Right lung (tissue), 10 donors: ENCODE measurements at places on chromosomes 3 and 15. TPM values are rescaled to one million over a fixed set of nuclear protein-coding genes. Genes with fewer than 3 reads are reported as not detected.

Gene ISL2
- polyA plus RNA-seq, result not detected

DNA sequence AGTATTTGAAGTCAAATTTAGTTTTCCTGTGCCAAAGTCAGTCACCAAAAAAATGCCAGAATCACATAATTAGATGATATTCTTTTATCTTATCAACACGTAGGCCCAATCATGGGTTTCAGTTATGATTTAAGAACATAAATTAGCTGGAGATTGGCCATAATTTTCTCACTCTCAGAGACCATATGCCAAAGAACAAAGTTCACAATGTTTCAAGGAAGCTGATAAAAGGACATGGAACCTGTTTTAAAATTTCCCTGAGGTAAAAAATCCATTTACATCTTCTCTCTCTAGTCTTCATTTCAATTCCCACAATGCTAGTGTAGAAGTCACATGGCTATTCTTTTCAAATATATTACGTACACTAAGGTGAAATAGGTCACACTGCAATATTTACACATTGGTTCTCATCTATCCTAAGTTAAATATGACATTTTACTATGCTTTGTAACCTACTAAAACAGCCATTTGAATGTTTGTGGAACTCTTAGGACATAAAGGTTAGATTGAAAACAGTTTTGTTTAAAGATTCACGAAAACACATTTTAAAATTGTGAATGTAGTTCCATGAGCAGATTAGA, 42.7 kb upstream of the DCUN1D1 start:
- no peak for DNase-seq

DNA sequence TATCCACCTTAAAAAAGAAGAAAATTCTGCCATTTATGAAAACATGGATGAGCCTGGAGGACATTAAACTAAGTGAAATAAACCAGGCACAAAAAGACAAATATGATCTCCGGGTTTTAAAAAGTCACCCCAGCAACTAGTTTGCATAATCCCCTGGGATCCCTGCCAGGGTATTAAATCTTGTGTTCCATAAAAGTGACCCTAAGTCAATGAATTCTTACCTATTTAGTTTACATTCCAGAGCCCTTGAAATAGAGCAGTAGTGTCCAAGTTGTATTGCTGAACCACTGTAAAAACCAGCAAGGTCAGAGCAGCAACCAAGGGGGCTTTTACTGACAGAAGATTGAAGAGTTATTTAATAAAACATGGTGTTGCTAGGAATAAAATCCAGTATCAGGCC, 716.8 kb upstream of the BCHE start:
- DNase-seq, result no peak

DNA sequence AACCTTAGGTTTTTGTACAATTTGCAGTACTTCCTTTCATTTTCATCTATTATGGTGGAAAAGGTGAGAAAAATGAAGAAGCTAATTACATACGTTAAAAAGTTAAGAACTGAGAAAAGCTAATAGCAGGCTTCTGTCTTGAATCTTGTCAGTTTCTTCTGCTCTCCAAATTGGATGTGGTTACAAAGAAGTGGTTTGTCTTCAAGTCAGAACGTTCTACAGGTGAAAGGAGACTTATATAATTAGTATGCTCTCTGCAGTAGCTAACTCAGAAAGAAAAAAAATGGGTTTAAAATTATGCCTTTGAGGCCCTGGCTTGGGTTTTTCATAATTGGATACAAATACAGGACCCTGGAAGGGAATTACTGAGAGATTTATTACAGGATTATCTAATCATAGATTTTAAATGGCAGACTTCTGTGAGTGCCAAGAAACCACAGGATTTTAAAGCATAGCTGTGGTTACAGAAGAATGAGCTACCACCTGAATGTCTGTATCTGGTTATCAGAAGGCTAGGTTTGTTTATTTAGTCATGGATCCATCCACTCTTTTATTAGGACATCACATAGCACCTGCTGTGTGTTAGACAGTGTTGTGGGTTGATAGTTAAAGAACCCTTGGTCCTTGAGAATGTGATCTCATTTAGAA, 528.1 kb upstream of the MCTP2 start:
- DNase-seq, result no peak

Gene SLTM
- 146 TPM for polyA plus RNA-seq

DNA sequence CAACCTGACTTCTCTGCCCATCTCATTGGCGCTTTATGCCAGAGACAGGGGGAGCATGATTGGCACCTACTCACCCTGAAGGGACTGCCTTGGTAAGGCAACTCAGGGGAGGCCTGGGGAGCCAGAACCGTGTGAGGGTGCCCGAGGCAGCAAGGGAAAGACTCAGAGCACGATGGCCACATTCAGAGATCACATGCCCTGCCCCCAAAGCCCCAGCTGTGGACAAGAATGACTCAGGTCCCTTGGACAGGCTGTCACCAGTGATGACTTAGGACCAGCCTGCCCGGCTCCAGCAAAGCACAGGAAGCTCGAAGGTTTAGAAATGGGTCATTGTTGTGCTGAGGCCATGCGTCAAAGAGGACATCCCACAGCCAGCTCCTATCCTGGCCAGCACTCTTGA, 49.1 kb upstream of the LIMD1 start:
- no peak for DNase-seq
